ENCODE measurements at places on chromosomes 7 and 10.

DNA sequence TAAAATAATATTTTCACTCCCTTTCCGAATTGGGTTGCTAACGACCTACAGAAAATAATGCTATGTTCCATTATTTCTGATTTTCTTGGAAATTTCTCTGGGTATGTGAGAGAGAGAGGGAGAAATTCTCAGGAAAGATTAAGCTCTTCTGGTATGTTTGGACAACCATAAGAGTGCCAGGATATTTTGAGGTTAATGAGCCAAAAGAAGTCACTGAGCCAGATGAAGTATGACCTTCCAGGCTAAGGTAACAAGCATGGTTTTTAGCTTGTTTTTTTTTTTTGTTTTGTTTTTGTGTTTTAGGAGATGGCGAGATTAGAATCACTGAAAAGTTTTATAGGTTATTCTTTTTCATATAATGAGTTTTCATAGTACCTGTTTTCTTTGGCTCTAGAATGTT is 171.0 kb upstream of the FOXP2 start:
- no peak for DNase-seq

DNA sequence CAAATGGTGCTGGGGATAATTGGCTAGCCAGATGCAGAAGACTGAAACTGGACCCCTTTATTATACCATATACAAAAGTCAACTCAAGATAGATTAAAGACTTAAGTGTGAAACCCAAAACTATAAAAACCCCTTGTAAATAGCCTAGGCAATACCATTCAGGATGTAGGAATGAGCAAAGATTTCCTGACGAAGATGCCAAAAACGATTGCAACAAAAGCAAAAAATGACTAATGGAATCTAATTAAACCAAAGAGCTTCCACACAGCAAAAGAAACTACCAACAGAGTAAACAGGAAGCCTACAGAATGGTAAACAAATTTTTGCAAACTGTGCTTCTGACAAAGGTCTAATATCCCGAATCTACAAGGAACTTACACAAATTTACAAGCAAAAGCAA is 30.9 kb upstream of the PLXDC2 start:
- no peak for DNase-seq

DNA sequence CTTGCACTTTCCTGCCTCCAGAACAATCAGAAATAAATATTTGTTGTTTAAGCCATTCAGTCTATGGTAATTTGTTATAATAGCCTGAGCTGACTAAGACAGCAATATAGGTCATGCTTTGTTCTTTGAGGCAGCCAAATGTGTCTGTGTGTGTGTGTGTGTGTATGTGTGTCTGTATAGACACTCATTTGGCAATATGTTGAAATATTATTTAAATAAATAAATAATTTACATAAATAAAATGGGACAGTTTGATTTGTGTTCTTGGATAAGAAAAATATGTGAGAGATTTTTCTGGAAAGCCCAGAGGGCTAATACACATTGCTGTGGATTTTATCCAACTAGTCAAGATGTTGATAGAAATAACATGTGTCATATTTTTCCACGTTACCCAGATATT is 140.2 kb downstream of the PTN start:
- no peak for DNase-seq

GRCh38 chr10:21980691-21981090 is 22.8 kb downstream of the DNAJC1 start:
- no peak for DNase-seq

DNA sequence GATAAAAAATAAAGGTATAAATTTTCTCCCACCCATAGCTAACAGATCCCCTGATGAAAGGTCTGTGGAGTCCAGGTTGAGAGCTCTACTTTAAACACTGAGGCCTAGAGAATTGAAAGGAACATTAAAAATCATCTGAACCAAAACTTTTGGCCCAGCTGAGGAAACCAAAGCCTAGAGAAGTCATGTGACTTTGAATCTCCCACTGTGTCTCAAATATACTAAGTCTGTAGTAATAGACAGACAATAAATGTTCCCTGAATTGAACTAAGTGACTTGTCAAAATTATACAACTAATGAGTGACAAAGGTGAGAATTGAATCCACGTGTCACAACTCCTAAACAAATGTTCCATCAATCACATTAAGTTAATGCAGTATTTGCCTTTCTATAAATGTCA is 5.7 kb downstream of the GBX1 start:
- DNase-seq = no peak

- DNase-seq = peak; percentile 87
Observed at GRCh38 chr10:33008499-33009243, 50.6 kb upstream of the ITGB1 start.

DNA sequence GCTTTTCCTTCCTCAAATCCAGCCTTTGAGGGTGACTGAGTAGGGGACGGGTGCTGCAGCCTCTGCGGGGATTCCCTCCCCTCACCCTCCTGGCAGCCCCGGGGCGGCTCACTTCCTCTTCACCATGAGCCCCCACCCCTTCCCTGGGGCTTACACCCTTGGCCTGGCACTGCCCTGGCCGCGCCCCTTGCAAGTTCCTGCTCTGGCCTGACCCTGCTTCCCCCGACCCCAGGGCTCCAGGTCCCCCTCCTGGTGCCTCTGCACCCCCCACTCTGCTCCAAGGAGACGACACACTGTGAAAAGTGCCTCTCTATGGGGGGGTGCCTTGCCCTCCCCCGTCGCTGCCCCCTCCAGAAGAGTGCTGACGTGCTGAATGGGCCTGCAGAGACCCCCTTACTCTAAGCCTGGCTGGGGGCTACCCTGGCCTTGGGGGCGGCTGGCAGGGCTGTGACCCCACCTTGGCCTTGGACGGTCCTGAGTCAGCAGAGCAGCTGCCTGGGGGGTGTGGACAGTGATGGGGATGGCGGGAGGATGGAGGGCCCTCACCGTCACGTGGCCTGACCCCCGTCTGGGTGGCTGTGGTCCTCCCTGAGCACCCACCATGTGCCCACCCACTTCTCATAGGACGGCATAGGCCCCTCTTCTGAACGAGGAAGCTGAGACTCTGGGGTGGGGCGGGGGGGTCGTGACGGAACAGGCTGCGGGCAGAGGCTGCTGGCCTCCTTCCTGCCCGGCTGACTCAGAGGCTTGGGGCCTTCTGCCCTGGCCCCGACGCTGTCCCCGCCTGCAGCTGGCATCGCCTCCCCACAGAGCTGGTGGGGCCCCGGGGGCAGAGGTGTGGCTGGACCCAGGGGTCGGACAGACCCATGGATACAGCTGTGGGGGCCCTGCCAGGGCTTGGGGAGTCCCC is 9.8 kb downstream of the LFNG start:
- peak; percentile 76 for DNase-seq

DNA sequence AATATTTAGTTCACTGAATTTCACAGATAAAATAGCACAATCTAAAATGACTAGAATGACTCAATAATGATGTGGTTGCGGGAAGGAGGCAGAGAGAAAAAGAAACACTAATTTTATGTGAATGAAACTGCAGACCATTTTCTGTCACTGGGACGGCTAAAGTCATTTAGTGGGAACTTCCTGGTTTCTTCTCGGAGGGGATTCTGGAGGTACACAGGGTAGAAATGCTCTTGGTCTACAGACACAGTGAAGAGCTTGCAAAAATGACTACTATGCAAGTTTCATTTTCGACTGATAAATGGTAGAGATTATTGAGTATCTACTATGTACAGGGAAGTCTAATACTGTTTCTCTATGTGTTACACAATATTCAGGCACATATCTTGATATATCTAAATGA is 63.5 kb upstream of the LRRN3 start:
- DNase-seq = no peak

- peak; percentile 48 for DNase-seq
Observed at GRCh38 chr7:30463405-30464145, 15.0 kb downstream of the NOD1 start.
